ENCODE measurements at places on chromosomes 6 and 20. TPM values are rescaled to one million over a fixed set of nuclear protein-coding genes. Genes with fewer than 3 reads are reported as not detected.

HCRTR2 gene
- total RNA-seq: not detected

PTCRA gene
- not detected for total RNA-seq

SYS1 gene
- total RNA-seq: 31.1 TPM

FAM83D gene
- total RNA-seq: 12.6 TPM

NHLRC1 gene
- total RNA-seq: 0.60 TPM

GSTA3 gene
- not detected for total RNA-seq

OR5V1 gene
- total RNA-seq: not detected

KCNQ2 gene
- 14.6 TPM for total RNA-seq

OPN5 gene
- 0.09 TPM for total RNA-seq

TMC2 gene
- not detected for total RNA-seq

SNAP25 gene
- 8.2 TPM for total RNA-seq

F13A1 gene
- total RNA-seq: 0.24 TPM

PTP4A1 gene
- total RNA-seq: 91.3 TPM

ARFGEF3 gene
- 28.3 TPM for total RNA-seq

LKAAEAR1 gene
- not detected for total RNA-seq

ASIP gene
- not detected for total RNA-seq

PLEKHG1 gene
- total RNA-seq: 42.2 TPM

SAMD3 gene
- 0.69 TPM for total RNA-seq

CCN6 gene
- not detected for total RNA-seq

VGLL2 gene
- not detected for total RNA-seq

ARG1 gene
- not detected for total RNA-seq

ZNF334 gene
- total RNA-seq: 38.0 TPM

E2F1 gene
- 26.2 TPM for total RNA-seq

TSBP1 gene
- total RNA-seq: not detected

HELZ2 gene
- total RNA-seq: 19.3 TPM

ARMC12 gene
- 0.36 TPM for total RNA-seq

ETV7 gene
- not detected for total RNA-seq

LINC00237 gene
- not detected for total RNA-seq

PLA2G7 gene
- total RNA-seq: 0.93 TPM

FAM210B gene
- total RNA-seq: 60.3 TPM

HUS1B gene
- 1.3 TPM for total RNA-seq

CD109 gene
- total RNA-seq: 0.27 TPM

SDHAF4 gene
- 14.9 TPM for total RNA-seq

CDH26 gene
- total RNA-seq: 13.4 TPM

DEFB132 gene
- total RNA-seq: not detected

TFAP2A gene
- 10.0 TPM for total RNA-seq

ZKSCAN8 gene
- 47.6 TPM for total RNA-seq

CFB gene
- 3.9 TPM for total RNA-seq

RFX6 gene
- total RNA-seq: 28.7 TPM

ADGRF1 gene
- 0.12 TPM for total RNA-seq

THBS2 gene
- 0.04 TPM for total RNA-seq

BHLHE23 gene
- total RNA-seq: not detected

HTR1E gene
- total RNA-seq: not detected

FAXC gene
- 23.9 TPM for total RNA-seq

FRK gene
- total RNA-seq: 8.6 TPM

PLCB1 gene
- total RNA-seq: 16.2 TPM

PI3 gene
- total RNA-seq: not detected

HLA-DQA1 gene
- total RNA-seq: not detected

ENPP3 gene
- total RNA-seq: not detected

RRAGD gene
- 8.0 TPM for total RNA-seq

Measured in progenitor cell of endocrine pancreas (in vitro differentiated cells).